IPS-NIHi11 (cell line): ENCODE measurements at places on chromosomes 2 and 18.

GRCh38 chr2:149873936-149874335 lies 286.4 kb upstream of the MMADHC start:
- DNase-seq: no peak

- no peak for DNase-seq
Measured at GRCh38 chr2:134905168-134905567, 13.5 kb upstream of the CCNT2 start.

GRCh38 chr2:235046589-235046988 lies 94.8 kb downstream of the SH3BP4 start:
- DNase-seq: no peak

DNA sequence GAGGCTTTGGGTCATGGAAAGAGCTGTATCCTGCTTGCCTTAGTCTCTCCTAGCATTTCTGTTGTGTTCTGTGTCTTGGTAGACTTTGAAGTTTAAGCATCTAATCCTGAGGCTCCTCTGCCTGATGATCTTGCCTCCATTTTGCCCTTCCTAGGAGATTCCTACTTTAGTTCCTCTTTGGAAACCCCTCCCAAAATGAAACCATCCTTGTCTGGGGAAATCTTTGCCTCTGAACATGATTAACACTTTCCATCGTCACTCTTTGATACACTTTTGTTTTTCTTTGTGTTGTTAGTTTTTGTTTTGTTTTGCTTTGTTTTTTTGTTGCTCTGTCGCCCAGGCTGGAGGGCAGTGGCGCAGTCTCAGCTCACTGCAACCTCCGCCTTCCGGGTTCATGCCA lies 9.2 kb downstream of the ATG16L1 start:
- no peak for DNase-seq

GRCh38 chr18:51196118-51196810 lies 1.2 kb downstream of the MEX3C start:
- no peak for DNase-seq

DNA sequence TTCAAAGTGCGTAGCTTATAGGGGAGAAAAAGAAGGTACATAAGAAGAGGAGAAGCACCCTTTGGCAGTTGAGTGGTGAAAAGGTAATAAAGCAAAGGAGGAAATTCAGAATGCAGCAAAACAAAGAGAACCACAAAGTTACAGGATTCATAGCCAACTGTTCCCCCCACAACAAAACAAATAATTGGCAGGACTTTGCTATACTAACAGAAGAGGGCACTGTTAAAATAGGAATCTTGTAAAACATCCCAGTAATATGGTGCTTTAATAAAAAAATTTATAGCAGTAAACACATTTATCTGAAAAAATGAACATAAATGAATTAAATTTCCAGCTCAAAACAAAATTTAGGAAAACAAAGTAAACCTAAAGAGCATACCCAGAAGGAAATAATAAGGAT lies 42.3 kb downstream of the R3HDM1 start:
- DNase-seq: no peak

DNA sequence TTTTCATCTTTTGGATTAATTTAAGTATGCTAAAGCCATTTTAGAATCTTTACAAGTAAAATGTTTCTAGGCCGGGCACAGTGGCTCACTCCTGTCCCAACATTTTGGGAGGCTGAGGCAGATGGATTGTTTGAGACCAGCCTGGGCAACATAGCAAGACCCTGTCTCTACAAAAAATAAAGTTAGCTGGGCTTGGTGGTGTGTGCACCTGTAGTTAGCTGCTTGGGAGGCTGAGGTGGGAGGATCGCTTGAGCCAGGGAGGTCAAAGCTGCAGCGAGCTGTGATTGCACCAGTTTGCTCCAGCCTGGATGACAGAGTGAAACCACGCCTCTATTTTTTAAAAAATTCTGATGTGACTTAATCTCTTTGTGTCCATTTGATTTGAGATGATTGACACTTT lies 3.9 kb downstream of the PPM1B start:
- DNase-seq: no peak

GRCh38 chr2:182868054-182868796 lies 1.8 kb upstream of the FRZB start:
- peak; percentile 24 for DNase-seq

- DNase-seq: no peak
Measured at GRCh38 chr2:186962085-186962747, 113.2 kb upstream of the ZSWIM2 start.

DNA sequence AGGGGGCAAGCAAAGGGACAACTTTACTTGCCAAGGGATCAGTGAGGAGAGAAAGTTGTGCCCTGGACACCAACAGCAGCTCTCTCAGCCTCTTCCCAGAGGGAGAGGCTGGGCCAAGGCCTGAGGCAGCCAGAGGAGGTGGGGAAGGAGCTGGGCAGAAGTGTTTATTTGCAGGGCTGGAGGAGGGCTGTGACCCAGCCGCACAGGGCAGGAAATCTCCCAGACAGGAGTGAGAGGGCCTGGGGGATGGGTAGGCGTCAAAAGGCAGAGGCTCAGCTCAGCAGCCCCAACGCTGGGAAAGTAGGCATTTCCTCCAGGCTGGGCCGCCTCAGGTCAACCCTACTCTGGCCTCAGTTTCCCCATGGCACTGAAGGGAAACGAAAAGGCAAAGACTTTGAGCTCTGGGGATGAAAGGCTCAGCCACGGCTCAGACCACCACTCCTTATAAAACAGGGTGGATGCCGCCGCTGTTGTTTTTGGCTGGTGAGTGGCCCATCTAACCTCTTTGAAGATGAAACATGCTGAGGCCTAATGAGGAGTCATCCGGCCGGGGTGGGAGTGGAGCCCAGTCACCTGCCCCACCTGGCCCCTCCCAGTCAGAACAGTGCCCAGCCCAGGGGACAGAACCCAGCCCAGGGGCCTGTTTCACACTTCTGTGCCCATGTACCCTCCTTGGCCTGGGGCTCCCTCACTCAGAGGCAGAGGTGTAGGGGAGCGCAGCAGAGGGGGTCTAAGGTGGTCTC lies 21.9 kb upstream of the SEMA4C start:
- peak; percentile 60 for DNase-seq

GRCh38 chr18:13035249-13035914 lies 44.2 kb downstream of the CEP192 start:
- no peak for DNase-seq

- DNase-seq: peak; percentile 83
Measured at GRCh38 chr2:222318026-222318711, 19.4 kb upstream of the PAX3 start.

GRCh38 chr18:42936289-42936688 lies 179.2 kb downstream of the RIT2 start:
- DNase-seq: no peak

GRCh38 chr2:201975434-201975833 lies 58.2 kb upstream of the FZD7 start:
- no peak for DNase-seq

- DNase-seq: no peak
Measured at GRCh38 chr2:42877936-42878335, 85.6 kb upstream of the HAAO start.

DNA sequence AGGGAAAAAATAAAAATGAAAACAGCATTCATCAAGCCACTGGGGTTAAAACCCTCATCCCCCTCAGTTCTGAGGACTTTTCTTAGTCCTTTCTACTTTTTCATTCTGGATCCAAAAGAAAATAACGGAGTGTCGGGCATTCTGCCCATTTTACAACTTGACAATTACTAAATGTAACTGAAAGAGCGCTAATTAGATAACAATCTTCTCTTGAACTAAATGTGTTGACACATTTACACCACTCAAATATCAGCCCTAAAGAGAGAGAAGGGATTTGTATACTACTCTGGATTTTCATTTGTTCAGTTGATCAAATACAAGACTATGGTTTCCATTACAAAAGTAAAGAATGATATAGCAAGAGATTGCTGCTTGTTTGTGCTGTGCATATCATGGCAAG lies 27.5 kb downstream of the ABCA12 start:
- no peak for DNase-seq

DNA sequence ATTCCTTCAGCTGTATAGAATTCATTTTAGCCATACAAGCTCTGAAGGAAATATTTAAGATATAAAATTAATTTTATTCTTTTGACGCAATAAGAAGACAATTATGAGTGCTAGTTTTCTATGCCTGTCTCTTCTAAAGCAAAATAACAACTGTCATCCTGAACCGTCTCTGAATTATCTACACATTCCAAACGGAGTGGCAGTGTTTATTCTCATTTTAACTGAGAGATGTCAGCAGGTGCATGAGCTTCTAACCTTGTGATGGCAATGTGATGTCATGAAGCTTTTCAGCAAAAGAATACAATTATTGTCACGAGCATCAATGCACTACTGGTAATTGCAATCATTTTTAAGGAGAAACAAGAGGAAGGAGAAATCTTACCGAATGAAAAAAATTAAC lies 274.8 kb downstream of the SPAG16 start:
- no peak for DNase-seq

DNA sequence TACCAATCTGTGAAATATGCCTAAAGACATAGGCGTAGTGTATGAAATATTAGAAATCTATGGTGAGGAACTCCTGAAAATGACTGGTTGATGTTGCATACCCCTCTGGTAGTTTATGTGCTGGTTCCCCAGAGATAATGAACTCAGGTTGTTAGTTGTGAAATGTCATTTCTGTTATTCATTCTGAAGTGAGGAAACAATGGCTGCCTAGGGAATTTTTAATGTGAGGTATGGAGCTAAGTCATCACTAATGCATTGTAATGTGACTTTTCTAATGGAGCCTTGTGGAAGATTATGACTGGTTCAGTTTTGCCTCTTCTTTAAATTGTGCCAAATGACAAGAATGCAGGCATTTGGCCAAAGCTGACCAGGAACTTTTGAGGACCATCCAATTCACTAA lies 61.6 kb upstream of the RAB27B start:
- DNase-seq: no peak

GRCh38 chr18:31740180-31740579 lies 20.5 kb downstream of the SLC25A52 start:
- peak; percentile 16 for DNase-seq

DNA sequence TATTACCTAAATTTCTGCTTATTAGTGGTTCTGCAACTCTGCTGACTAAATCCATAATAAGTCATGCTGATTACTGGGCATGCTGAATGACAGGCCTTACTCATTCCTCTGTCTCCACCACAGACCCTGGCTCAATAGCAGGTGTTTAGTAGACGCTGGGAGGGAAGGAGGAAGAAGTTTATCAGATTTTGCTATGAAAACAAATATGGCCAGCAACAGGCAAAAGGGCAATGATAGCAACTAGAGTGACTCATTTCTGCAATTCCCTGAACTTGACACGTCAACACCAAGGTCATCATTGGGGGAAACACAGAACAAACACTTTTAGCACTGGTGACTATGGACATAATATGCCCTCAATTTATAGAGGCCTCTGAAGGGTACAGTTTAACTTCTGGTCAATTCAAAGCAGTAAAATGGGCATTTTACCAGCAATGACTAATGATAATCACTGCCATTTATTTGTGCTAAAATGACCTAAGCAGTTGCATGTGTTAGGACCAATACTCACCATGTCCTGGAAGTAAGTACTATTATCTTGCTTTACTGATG lies 35.2 kb downstream of the TMEM163 start:
- DNase-seq: no peak

DNA sequence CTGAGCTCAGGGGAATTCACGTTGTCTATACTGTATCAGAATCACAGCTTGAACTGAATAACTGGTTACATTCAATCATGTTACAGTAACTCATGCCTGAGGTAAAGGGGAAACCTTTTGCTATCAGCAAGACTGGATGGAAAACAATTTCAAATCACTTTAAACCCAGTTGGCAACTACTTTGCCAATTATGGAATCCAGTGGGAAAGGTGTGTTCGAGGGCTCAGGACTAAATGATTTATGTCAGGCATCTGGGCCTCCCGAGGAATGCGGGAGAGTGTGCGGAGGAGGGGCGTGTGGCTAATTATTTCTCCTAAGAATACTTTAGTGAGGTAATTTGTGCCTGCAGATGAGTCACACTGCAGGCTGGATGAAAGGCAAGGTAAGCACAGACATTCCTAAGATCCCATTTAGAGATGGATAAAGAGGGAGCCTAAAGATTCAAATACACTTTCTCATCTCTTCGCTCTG lies 100.1 kb downstream of the HRH4 start:
- peak; percentile 55 for DNase-seq

DNA sequence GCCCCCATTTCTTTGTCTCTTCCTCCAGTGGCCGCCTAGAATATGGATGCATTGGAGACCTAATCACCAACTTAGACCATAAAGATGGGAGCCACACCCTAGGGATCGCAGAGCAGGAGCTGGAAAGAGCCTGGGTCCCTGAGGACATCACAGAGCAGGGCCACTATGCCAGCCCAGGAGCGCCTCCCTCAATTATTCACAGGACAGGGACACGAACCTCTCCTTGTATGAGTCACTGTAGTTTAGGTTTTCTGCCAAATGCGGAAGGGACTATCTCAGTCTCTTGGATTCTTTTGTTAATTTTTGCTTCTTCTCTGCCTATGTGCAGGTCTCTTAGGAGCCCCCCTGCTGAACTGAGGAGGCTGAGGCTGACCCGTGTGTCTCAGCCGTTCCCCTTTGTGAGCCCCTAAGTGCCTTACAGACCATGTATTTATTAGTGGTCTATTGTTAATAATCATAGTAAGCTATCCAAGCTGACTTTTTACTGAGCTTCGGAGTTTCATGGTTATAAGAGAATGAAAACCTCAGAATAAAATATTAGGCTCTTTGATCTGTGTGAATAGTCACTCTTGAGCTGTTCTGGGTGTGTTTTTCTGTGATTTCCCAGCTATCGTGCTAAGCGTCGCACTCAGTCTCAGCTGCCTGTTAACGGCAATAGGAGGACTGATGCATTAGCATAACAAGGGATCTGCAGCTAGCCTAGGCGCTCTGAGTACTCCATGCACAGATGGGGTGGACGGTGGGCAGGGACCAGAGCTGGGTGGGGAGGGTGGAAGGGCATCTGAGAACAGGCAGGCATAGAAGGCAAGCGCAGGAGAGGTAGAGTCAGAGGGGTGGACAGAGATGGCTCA lies 12.7 kb upstream of the PTPN4 start:
- no peak for DNase-seq

DNA sequence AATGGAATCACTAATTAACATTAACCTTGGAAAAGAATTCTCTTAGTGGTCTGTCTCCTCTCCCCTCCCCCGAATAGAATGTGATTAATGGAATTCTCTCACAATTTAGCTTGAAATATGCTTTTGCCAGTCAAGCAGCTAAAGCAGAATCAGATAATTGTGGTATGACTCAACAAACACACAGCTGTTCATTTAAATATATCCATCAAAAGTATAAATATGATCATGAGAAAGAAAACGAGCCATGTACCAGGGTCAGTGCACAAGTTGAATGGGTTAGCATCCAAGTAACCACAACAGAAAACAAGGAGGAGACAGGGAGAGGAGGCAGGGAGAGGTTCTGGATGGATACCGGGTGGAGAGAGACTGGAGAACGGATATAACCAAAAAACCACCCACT lies 66.9 kb downstream of the ACVR1 start:
- no peak for DNase-seq

- no peak for DNase-seq
Measured at GRCh38 chr18:8036551-8036950, 469.4 kb downstream of the PTPRM start.

- DNase-seq: no peak
Measured at GRCh38 chr2:36705326-36706020, 9.0 kb downstream of the VIT start.

- DNase-seq: no peak
Measured at GRCh38 chr2:42076357-42077225, 28.8 kb downstream of the PKDCC start.
